ENCODE measurements at places on chromosomes 6 and 20.

DNA sequence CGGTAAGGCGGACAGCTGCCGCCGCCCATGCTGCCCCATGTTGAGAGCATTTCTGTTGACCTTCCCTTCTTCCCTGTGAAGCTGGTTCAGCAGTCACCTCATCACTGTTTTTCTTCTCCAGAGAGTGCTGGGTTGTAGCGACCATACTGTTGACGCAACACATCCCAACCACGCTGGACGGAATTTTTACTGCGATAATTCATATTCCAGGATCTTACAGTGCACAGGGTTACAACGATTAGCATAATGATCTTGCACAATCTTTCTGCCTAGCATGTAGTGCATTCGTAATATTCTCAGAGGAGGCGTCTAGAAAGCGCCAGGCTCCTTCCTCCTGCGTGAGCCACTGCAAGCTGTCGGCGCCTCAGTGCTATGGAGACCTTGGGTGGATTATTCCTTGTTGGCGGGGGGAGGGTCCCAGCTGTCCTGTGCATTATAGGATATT, 137.0 kb downstream of the MTHFD1L start:
- DNase-seq, result no peak

DNA sequence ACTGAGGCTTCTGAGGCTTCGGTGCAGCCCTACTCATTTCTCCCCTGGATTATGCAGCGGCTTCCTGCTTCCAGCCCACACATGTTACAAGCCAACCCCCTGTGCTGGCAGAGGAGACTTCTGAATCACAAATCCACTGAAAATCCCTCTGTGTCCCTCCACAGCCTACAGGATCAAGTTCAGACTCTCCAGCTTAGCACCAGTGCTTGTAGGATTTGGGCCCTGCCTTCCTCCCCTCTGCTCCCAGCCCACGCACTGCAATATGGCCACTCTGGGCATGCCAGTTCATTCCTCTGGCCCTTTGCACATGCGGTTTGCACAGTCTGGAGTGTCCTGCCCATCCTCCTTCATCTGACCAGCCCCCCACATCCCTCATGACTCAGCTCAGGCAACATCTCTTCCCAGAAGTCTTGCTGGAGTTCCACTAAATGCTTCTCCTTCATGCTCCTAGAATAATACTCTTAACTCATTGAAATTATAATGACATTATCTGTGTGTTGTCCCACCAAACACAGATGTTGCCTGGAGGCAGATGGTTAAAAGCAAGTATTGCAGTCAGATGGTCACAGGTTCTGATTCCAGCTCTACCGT, 15.9 kb upstream of the MDGA1 start:
- peak; percentile 70 for DNase-seq

DNA sequence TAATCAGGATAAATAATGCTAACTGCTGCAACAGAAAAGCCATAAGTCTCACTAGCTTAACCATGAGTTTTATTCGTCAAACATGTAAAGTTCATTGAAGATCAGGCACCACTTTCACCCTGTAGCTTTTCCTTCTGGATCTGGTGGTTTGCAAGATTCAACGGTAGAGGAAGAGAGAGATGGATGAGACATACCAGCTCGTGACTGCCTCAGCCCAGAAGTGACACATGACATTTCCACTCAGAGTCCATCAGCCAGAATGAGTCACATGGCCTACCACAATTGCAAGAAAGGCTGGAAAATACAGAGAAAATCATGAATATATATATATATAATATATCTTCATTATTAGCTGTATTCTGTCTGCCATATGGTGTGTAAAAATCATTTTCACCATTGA, 29.0 kb downstream of the SPTLC3 start:
- no peak for DNase-seq

DNA sequence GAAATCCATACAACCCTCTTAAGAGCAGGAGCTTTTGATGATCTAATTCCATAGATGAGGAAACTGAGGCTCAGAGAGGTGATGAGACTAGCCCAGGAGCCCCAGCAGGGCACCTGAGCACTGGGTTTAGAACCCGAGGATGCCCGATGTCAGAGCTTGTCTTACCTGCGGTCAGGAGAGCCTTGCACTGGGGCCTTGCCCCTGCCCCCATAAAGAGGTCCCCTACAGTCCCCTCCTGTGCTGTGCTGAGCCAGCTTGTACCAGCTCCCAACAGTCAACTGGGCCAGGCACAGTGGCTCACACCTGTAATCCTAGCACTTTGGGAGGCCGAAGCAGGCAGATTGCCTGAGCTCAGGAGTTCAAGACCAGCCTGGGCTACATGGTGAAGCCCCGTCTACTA, 58.6 kb downstream of the RIPOR3 start:
- DNase-seq, result no peak

DNA sequence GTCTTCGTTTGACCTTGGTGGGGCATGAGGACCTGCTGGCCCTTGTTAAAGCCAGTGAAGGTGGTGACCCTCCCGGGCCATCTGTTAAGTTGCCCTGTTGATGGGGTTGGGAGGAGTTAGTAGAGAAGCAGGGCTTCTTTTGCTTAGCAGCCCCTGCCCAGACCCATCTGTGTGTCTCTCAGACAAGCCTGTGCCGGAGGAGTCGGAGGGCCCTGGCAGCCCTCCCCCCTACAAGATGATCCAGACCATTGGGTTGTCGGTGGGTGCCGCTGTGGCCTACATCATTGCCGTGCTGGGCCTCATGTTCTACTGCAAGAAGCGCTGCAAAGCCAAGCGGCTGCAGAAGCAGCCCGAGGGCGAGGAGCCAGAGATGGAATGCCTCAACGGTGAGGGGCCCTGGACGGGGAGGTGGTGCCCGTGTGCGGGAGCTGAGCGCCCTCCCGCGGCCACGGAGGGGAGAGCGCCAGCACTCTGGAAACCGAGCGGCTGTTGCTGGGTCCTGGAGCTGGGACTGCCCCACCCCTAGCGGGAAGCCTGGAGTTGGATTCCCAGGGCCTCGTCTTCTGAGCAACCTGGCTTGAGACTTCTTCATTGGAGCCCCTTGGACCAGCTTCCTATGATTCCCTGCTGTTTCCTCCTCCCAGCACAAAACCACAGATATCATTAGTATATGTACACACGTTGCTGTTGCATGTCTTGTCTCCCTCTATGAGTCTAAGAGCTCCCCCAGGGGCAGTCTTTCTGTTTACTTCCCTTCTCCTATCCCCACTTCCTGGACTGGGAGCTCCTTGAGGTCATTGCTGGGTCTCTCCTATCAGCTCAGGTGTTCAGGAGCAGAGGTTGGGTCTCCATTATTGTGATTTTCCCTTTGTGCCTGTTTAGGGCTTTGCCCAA, 27.6 kb upstream of the SRF start:
- peak; percentile 70 for DNase-seq
